ENCODE measurements at places on chromosomes 1 and 21.
A peak's percentile ranks its signal among the peaks of the same experiment; 100 is the strongest.

GRCh38 chr1:98914547-98914946 lies 90.1 kb downstream of the PLPPR5 start:
- DNase-seq: no peak

GRCh38 chr1:30912913-30913652 lies 4.5 kb upstream of the SDC3 start:
- no peak for DNase-seq

DNA sequence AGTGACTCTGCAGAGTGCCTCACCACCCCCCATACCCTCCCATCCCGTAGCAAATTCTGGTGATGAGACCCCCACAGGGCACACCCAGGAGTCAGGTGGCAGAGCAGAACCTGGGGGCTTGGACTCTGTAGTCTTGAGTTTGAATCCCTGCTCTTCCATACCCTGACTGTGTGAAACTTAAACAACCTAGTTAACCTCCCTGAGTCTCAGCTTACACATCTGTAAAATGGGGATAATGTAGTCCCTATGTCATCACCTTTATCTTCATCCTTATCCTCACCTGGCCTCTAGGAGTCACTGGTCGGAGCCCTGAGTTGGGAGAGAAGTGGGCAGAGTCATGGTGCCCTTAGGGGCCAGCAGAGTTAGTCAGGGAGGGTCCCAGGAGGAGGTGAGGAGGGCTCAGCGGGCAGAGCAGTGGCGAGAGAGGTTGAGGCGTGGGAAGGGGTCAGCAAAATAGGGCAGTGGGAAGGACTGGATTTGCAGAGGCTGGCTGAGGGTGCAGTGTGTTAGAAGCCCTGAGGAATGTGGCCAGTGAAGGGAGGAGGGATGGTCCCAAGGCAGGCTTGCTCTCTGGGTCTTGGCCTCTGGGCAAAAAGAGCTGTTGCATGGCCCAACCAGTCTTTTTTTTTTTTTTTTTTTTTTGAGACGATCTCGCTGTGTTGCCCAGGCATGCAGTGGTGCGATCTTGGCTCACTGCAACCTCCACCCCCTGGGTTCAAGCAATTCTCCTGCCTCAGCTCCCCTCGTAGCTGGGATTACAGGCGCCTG lies 18.6 kb downstream of the C1orf167 start:
- no peak for DNase-seq

- DNase-seq: no peak
Measured at GRCh38 chr1:227942716-227943261, 4.9 kb downstream of the WNT9A start.

GRCh38 chr1:6178751-6179563 lies 1.2 kb downstream of the CHD5 start:
- no peak for DNase-seq

DNA sequence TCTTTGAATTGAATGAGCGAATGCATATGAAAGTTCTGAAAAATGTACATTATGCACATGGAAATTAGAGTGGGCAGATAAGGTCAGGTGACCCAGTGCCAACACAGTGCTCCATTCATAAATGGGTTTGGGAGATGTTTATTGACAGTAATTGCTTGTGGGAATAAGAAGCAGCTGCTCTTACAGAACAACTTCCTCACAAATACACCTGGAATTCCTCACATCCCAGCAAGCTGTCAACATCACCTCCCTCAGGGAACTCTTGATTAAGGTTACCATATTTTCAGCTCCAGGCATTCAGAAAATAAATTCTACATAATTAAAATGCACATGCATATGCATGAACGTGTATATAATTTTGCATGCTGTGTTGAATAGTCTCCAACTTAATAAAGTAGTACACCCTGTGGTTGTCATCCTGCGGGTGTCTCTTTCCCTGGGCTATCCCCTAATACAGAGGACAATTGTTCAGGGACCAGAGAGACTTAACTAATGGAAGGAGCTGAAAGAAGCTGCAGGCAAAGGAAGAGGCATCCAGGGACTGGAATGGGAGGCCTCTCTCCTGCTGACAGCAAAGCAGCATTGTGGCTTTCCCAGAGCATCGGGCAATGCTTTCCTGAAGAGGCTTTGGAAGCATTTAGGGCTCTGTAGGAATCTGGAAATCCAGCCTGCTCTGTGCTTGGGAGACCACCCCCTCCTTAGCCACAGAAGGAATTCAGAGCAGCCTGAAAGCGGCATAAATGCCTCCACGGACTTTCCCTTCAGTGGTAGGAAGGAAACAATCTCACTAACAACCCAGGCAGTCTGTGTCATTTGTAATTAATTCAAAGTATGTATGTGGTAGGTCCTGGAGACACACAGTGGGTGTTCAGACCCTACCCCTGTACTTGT lies 55.2 kb upstream of the GNG12 start:
- DNase-seq: no peak

- no peak for DNase-seq
Measured at GRCh38 chr1:168801032-168801745, 72.2 kb upstream of the DPT start.

DNA sequence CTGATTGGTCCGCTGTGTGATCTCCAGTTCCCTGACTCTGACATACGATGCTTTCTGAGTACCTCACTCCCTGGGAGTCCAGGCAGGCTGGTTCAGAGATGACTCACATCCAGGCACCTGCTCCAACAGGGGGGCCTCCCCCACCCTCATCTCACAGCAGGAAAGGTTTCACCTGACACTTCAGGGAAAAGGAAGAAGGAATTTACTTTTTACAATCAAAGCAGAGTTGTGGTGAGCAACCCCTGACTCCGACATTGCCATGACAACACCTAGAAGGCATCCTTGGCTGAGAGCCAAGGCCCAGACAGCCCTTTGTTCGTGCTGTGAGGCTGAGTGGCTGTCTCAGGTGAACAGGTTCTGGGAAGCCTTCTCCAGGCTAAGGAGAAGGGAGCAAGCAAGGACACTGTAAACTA lies 164.6 kb upstream of the GJB5 start:
- DNase-seq: no peak

DNA sequence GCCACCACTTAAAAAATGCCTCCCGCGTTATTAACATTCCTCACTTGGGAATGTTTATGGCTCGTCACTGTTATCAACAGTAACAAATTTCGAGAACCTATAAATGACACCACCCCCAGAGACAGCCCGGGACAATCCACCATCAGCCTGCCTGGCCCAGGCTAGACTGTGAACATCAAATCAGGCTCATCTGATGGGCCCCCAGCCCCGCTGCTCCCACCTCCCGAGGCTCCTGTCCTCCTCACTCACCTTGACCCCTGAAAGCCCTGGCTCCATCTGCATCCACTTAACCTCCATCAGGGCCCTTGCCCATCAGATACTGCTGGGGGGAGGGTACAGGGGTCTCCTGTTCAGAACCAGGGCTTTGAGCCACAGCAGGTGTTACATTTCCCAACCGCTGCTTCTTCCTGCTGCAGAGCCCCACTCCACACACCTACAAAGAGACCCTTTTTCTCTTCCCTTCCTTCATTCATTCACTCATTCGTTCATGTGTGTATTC lies 156.5 kb upstream of the VAMP3 start:
- no peak for DNase-seq

DNA sequence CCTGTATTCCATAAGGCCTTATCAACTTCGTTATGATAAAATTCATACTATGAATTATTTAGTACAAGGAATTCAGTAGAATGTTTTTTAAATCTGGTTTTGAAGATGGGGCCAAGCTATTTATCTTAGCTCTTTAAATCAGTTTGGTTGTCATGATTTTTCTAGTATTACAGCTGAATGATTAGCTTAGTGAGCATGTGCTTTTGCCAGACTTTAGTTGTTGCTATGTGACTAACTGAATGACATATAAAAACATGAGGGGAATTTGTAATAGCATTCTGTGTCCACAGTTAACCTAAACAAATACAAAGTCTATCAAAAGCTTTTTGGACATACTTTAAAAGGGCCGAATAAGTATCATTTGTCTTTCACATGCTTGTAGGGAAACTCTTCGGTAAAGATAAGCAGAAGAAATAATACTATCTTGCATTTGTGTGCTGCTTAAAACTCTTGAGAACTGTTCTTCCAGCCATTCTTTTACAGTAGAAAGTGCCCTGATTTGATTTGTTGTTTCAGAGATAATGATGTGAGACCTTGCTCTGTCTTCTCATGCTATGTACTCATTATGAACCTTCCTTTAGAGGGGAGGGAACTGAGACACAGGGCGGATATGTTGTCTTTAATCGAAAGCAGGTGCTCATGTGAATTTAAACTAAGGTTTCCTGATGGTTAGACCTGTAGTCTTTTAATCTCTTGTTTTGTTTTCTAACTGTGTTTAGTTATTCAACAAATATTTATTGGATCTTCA lies 18.8 kb downstream of the NEK7 start:
- peak; percentile 64 for DNase-seq

- DNase-seq: no peak
Measured at GRCh38 chr1:21291184-21291583, 921 bp upstream of the ECE1 start.

GRCh38 chr1:919271-919872 lies 4.4 kb upstream of the SAMD11 start:
- no peak for DNase-seq

GRCh38 chr1:25096307-25097150 lies 135.8 kb downstream of the SYF2 start:
- DNase-seq: peak; percentile 45

GRCh38 chr1:189859385-189859977 lies 618.2 kb downstream of the BRINP3 start:
- DNase-seq: peak; percentile 2

- DNase-seq: peak; percentile 49
Measured at GRCh38 chr1:2311184-2312032, 79.9 kb downstream of the MORN1 start.

GRCh38 chr1:48644190-48644900 lies 132.3 kb downstream of the BEND5 start:
- DNase-seq: no peak

- no peak for DNase-seq
Measured at GRCh38 chr1:53467391-53467790, 8.2 kb downstream of the DMRTB1 start.

GRCh38 chr1:238621405-238621804 lies 730.7 kb upstream of the ZP4 start:
- peak; percentile 22 for DNase-seq

- no peak for DNase-seq
Measured at GRCh38 chr1:157115429-157115838, 15.8 kb upstream of the ETV3L start.

DNA sequence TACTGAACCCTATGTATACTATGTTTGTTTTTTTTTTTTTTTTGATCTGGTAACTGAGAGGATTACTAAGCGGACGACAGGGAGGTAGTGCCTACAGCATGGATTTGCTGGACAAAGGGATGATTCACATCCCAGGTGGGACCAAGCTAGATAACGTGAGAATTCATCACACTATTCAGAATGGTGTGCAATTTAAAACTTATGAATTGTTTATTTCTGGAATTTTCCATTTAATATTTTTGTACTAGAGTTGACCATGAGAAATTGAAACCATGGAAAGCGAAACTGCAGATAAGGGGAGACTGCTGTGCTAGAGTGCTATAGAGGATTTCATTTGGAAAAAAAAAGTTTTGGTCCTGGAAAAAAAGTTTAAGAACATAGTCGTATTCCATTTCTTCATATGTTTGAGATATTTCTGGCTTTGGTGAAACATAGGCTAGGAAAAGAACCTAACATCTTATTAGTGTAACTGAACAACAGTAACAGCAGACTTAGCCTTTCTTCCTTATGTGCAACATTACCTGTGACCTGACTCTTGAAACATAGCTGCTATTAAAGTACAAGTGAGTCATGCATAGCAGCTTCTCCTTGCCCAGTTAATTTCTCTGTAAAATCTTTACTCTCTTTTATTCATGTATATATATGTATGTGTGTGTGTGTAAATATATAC lies 202.5 kb downstream of the FGGY start:
- peak; percentile 26 for DNase-seq

DNA sequence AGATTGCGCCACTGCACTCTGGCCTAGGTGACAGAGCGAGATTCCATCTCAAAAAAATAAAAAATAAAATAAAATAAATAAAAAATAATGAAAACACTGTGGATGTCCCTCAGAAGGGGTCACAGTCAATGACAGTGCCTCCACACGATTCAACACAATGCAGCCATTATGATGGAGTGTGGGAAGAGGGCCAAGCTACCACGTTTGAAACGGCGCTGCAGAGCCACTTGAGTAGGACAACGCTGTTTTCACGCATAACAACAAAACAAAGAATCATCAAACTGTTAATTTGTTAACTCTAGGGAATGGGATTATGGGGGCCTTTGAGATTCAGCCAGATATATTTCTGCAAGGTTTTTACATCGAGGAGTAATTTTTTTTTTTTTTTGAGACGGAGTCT lies 36.5 kb downstream of the NKAIN1 start:
- no peak for DNase-seq

GRCh38 chr1:156221986-156222692 lies 9.3 kb downstream of the PMF1 start:
- DNase-seq: no peak

DNA sequence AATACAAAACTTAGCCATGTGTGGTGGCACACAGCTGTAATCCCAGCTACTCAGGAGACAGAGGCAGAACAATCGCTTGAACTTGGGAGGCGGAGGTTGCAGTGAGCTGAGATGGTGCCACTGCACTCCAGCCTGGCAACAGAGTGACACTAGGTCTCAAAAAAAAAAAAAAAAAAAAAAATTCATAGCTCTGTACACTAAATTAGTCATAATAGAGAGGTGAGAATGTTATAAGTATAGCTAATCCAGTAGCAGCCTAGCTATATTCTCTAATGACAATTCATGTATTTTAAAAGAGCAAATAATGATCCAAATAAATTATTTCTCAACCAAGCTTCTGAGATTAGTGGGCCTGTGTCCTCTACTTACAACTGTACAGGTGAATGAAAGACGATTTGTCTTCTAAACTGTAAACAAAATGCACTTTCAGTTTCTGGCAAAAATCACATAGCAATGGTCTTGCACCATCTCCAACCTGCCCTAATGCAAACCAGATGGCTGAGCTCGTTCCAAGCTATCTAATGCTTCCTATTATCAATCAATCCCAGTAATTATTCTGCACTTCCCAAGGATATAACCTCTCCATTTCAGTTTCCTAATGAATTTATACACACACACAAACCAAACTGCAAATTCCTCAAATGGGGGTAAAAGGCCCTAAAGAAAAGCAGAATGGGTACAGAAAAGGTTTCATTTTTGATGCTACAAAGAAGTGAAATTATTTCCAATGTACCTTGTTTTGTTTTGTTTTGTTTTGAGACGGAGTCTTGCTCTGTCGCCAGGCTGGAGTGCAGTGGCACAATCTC lies 56.5 kb downstream of the GATAD2B start:
- peak; percentile 73 for DNase-seq

- no peak for DNase-seq
Measured at GRCh38 chr1:175081983-175082382, 14.3 kb downstream of the TNN start.

- no peak for DNase-seq
Measured at GRCh38 chr1:229619614-229620013, 6.3 kb downstream of the TAF5L start.

- no peak for DNase-seq
Measured at GRCh38 chr1:187894349-187894748, 1065.6 kb downstream of the PLA2G4A start.

DNA sequence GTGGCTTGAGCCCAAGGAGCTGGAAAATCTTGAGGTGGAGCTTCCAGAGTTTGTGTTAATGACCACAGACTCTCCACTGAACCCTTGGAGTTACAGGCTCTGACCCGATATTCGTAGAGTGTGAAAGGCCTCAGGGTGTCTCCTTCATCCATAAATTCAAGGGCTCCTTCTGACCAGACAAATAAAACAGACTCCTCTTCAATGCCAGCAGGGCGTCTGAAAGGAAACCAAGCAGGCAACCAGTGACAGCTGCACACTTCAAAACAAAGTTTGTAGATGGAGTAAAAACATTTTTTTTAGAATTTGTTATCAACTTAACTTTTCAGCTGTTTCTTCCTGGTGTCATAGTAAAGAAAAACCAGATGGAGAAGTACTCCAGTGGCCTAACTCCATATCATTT lies 161.1 kb downstream of the KCTD3 start:
- no peak for DNase-seq

GRCh38 chr1:246216906-246217305 lies 290.2 kb downstream of the SMYD3 start:
- no peak for DNase-seq
